ENCODE measurements at places on chromosomes 7 and 10. TPM values are rescaled to one million over a fixed set of nuclear protein-coding genes. Genes with fewer than 3 reads are reported as not detected.

DNA sequence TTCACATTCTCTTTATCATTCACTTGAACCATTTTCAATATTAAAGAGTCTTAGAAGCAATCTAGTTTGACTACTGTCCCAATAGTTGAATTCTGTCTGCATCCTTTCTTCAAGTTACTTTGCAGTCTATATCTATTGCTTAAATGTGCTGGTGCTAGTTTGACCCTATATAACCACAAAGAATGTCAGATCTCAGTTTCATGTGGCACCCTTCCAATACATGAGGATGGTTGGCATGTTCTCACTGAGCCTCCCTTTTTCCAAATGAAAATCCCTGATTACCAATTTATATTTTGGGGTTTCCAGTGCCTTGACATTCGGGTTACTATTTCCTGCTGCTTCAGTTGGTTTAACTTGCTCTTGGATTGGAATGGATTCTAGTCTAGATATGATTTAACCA is 292.7 kb downstream of the EXOC4 start:
- no peak for DNase-seq

GRCh38 chr10:62866451-62866850 is 50.3 kb upstream of the EGR2 start:
- no peak for DNase-seq

- DNase-seq, result no peak
Measured at GRCh38 chr7:69173846-69174245, 424.4 kb upstream of the AUTS2 start.

GRCh38 chr10:1393481-1393880 is 337.3 kb downstream of the WDR37 start:
- DNase-seq, result no peak

GRCh38 chr7:149774237-149775175 is 1.1 kb upstream of the ZNF467 start:
- no peak for DNase-seq

GRCh38 chr7:83325083-83325482 is 162.4 kb upstream of the PCLO start:
- DNase-seq, result no peak

DNA sequence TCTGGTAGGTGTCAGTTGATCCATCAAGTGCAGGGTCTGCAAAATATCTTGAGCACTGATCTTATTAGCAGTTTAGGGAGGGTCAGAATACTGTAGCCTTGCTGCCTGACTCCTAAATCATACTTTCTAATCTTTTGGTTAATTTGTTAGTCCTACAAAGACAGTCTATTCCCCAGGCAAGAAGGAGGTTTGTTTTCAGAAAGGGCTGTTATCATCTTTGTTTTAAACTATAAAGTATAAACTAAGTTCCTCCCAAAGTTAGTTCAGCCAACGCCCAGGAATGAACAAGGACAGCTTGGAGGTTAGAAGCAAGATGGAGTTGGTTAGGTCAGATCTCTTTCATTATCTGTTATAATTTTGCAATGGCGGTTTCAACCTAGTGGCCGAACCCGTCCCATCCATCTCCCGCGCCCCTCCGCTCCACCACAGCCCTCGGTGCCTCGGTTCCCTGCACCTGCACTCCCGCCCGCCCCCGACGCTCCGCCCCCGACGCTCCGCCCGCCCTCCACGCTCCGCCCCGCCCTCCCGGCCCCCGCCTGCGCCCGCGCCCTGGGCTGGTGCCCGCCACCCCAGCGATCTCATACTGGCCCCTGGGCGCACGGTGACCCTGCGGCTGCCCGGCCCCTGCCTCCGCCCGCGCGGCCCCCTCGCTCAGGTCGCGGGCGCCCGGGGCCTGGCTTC is at the start of gene ADCK2:
TSS of gene ADCK2 (plus strand) at position 564 of the 681 bp plus-strand sequence. CDS start 386 bp downstream, outside the sequence.
- peak; percentile 86 for DNase-seq

DNA sequence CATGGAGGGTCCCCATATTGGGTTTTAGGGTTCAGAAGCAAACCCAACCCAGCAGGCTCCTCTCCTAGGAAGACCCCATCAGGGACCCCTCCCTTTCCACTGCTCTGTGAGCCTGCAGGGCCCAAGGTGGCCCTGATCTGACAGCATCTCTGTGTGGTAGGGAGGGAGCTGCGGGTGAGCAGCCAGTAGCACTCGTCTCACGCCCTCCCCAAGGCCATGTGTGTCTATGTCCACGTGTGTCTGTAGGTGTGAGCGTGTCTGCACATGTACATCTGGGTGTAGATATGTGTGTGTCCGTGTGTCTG is 103.5 kb upstream of the FAM20C start:
- DNase-seq, result peak; percentile 52

GRCh38 chr7:157498657-157499056 is 161.9 kb downstream of the DNAJB6 start:
- DNase-seq, result no peak

GRCh38 chr10:79055892-79056291 is 12.9 kb upstream of the ZMIZ1 start:
- DNase-seq, result peak; percentile 5

DNA sequence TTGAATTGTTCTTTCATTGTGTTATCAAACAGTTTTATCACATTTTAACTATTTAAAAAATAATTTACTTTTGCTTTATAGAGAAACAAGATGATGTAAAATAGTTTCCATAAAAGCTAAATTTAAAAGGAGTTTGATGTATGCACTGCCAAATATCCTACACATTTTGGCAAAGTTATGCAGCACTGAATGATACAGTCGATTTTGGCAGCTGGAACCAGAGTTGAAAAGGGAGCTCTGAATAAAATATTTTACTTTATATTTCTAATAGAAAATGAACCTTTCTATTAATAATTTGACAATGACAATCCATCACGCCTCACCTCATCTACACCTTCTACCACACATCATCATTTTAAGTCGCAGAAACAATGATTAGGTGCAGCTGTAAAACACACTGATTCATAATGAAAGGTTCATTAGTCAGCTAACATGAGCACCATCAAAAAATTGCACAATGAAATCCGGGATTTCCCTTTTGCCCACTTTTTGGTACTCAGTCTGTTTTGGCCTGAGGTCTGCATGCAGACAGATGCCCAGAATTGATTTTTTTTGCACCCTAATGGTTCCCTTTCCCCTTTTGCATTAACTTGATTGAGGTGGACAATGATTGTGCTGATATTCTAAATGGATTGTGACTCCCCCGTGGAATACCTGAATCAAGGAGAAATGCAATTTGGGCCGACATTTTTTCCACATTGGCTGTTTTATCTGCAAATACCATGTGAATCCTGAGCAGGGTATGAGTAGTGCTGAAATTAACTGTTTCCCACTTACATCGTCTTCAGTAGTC is 105.8 kb downstream of the THSD7A start:
- DNase-seq, result no peak

DNA sequence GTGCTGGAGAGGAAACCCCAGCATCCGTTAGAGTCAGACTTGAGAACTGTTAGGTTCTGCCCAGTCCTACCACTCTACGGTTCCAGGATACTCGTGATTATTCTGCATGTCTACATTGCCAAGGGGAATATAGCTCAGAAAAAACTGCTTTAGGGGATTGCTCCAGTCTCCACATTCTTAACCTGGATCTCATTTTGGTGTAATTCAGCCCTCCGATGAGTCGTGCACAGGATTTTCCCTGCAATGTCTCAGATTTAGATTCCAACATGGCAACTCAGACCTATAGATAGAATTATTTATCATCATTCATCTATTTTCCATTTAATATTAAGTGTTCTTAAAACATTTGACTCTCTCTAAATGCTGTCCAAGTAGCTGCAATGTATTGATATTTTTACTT is 121.1 kb upstream of the ZEB1 start:
- no peak for DNase-seq

- no peak for DNase-seq
Measured at GRCh38 chr10:110915035-110915434, 3.9 kb downstream of the BBIP1 start.

DNA sequence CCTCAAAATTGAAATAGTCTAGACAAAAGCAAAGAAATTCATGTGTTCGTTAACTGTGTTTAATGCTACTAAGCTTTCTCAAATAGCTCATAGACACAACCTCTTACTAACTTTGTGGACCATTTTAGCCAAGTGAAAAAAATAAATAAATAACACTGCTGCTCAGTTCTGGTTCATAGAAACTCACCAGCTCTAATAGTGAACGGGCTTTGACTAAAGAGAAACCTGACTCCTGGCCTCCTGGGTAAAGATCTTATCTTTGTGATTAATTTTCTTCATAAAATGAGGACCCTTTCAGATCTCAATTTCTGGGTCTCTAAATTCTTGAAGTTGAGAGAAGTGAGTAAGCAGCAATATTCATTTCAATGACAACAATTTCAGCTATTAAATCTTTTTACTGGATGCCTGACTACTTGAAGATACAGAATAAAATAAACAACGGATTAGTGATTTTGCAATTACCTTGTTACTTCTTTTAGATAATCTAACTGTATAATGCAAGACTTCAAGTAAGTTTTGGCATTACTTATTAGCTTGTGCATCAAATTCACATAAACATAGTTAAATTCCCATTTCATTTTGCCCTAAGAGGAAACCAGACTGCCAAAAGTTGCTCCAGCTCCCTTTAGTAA is 3.1 kb downstream of the CADPS2 start:
- no peak for DNase-seq

GRCh38 chr7:50812841-50813475 is 30.3 kb upstream of the GRB10 start:
- DNase-seq, result peak; percentile 90

SEMA3A gene
- 19.4 TPM for total RNA-seq

CCDC3 gene
- 108 TPM for total RNA-seq

VWDE gene
- 0.09 TPM for total RNA-seq

AGBL3 gene
- total RNA-seq, result 5.6 TPM

KCND2 gene
- 7.0 TPM for total RNA-seq

FAM180A gene
- total RNA-seq, result 11.9 TPM

DYNC1I1 gene
- total RNA-seq, result 17.9 TPM
